Left forelimb (tissue), 1 donor: ENCODE measurements at places on chromosomes 5 and 9.

GRCh38 chr9:78775211-78775610 is 478.3 kb downstream of the PSAT1 start:
- DNase-seq, result no peak

DNA sequence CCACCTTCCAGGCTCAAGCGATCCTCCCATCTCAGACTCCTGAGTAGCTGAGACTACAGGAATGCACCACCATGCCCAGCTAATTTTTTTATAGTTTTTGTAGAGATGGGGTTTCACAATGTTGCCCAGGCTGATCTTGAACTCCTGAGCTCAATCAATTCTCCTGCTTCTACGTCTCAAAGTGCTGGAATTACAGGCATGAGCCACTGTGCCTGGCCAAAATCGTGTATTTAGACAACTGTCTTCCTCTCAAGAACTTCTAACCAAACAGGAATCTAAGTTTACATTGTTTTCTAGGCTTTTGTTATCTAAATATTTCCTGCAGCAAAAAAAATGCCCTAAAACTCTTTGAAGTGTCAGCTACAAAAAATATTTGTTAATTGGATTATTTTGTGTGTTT is 78.8 kb downstream of the NLN start:
- DNase-seq, result no peak

DNA sequence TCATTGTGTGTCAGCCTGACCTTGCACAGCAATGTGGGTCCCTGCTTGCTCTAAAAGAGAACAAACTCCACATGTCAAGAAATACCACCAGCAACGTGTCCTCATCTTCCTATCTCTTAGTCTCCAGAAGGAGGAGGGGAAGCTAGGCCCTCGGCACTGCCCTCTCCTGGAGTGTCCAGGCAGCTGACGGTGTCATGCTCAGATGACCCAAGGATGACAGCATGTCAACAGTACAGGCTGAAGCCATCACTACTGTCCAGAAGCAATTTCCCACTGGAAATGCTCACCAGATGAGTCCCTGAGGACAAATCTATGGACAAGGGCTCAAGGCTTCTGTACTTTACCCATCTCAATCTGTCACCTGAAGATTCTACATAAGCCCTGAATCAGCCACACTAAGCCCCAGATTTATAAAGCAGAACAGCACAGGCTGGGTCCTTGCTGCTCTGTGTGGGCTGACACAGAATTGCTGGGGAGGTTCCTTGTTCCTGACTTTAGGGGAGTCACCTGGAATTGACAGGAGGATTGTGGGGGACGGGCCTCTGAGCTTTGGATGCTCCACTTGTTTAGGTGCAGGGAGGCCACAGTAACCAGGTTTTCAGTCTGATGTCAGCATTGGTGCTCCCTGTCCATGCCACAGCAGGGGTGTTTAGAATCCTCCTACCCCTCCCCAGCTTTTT is 210.2 kb downstream of the DAB2IP start:
- DNase-seq, result no peak

DNA sequence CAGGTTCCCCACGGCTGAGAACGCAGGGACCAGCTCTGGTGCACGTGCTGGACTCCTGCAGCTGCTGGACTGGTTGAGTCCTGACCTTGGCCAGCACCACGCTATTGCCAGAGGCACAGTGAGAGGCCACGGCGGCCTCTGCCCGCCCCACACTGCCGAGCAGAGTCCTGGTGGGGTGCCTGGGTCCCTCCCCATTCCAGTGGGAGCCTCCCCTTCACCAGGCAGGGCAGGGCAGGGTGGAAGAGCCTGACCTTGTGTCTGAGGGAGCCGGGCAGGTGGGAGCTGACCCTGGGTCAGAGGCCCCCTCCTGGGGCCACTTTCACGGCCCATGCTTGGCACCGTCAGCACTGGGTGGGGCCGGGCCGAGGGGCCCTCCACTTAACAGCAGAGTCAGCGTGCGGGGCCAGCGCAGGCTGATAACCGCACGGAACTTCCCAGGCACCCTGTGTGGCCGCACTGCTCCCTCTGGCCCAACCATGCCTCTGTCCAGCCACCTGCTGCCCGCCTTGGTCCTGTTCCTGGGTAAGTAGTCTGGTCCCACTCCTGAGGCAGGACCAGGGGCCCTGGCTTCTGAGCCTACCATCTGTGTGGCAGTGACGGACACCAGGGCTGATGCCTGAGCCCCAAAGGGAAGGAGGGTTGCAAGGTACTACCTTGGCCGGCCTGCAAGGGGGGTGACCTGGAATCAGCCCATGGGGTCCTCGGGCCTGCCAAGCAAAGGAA is at the start of gene MAMDC4:
MAMDC4 (plus strand) TSS at position 406 of the 723 bp plus-strand sequence; CDS start at position 477, 71 bp downstream.
- DNase-seq, result no peak

- no peak for DNase-seq
Observed at GRCh38 chr9:112042244-112042638, 132.9 kb downstream of the SUSD1 start.

GRCh38 chr5:65695162-65695755 is 26.6 kb downstream of the SGTB start:
- no peak for DNase-seq

DNA sequence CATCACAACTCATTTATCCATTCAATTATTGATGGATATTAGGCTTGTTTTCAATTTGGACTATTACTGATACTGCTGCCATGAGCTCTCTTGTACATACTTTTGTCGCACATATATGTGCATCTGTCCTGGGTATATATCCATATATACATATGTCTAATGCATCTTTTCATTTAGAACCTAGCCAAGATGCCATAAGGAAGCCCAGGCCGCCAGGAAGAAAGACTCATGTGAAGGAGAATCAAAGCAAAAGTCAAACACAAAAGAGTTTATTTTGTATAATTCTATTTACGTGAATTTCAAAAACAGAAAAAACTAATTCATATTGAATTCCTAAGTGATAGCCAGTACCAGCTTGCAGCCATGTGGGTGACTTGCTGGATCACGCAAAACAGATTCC is 79.0 kb downstream of the ADAMTS12 start:
- DNase-seq, result no peak

GRCh38 chr9:1353291-1353690 is 303.1 kb downstream of the DMRT2 start:
- DNase-seq, result no peak

- no peak for DNase-seq
Observed at GRCh38 chr9:1049641-1050040, 516 bp upstream of the DMRT2 start.

DNA sequence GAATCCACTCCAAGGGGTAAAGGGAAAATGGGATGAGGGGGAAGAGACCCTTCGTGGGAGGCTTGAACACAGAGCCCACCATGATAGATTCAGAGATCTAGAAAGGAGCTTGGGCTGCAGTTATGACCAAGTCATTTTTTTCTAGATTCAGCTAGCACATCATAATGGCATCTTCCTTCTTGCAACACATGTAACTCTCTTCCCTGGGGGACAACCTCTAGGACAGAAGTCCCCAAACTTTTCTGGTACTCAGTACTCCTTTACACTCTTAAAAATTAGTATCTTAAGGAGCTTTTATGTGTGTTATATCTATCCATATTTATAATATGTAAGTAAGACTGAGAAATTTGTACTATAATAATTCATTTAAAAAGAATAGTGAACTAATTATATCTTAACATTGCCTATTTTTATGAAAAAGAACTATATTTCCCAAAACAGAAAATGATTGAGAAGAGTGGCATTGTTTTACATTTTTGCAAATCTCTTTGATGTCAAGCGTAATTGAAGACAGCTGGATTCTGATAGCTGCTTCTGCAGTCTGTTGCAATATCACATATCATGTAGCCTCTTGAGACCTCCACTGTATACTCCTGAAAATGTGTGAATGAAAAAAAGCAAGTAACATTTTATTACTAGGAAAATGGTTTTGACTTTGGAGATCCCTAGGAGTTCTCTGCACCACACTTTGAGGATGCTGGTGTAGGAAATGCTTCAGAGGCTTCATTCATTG is 875 bp downstream of the ACO1 start:
- no peak for DNase-seq
